GM23248 (cell line): ENCODE measurements at places on chromosomes 2 and 18. TPM values are rescaled to one million over a fixed set of nuclear protein-coding genes. Genes with fewer than 3 reads are reported as not detected.

DNA sequence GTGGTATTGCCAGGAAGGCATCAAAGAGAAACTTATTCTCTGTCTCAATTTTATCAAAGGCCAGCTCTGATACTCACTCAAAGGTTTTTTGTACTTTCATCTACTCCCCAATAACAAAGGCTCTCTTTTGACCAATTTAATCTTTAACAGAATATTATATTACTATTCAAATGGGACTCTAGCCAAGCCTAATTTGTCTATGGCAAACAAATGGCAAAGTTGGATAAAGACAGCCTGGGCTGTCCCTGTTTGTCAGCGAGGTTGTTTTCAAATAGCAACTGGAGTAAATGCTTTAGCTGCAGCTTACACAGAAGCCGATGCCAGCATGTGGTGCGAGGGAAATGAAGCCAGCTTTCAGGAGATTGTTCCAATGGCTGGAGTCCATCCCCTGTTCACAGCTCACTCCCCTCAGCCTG is 80.1 kb upstream of the CTNNA2 start:
- DNase-seq: no peak

Gene INO80B
- 3.8 and 4.9 TPM in 2 replicates for polyA plus RNA-seq

Gene SCN9A
- 6.1 and 7.2 TPM in 2 replicates for polyA plus RNA-seq

Gene GREB1
- 0.05 TPM in 1 of 2 replicates, not detected in the other for polyA plus RNA-seq

DNA sequence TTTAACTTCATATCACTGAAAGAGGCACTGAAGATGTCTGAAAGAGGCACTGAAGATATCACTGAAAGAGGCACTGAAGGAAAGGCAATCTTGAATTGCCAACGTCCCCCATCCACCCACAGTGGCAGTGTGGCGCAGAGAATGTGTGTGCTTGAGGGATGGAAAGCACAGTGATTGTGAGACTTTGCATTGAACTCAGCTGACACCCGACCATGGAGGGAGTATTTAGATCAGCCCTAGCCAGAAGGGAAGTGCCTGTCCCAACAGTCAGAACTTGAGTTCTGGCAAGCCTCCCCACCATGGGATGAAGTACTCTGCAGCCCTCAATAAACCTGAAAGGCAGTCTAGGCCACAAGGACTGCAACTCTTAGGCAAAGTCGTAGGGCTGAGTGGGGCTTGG is 33.8 kb downstream of the MAP4K3 start:
- DNase-seq: no peak

Gene BUB1
- polyA plus RNA-seq: 13.0 and 14.0 TPM in 2 replicates

DNA sequence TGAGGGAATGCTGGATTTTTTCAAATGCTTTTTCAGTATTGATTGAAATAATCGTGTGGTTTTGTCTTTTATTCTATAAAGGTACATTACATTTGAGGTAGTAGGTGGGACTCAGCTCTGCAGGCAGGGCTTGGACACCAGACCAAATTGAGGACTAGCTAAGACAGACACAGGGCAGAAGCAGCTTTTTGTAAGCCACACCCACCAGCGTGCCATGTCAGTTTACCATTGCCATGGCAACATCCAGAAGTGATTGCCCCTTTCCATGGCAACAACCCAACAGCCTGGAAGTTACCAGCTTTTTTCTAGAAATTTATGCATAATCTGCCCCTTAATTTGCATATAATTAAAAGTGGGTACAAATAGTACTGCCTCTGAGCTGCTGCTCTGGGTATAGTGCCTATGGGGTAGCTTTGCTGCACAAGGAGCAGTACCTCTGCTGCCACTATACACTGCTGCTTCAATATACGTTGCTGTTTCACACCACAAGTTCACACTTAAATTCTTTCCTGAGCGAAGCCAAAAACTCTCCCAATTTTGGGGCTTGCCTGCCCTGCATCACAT is 23.6 kb upstream of the VWA3B start:
- no peak for DNase-seq

Gene CYP27A1
- 2.9 and 3.7 TPM in 2 replicates for polyA plus RNA-seq

DNA sequence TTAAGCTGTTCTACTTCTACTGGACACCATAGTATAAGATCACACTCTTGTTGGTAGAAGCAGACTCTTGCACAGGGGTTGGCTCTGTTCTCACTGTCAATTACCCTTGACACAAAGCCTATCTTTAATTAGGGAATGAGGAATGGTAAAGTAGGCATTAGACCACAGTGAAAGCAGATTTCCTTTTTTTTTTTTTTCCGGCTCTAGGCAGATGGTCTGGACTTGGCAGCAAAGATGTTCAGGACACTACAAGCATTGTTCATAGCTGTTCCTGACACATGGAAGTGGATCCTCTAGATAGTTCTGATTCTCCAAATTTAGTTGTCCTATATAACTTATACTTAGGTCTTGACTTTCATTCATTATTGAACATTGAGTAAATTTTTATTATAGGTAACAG is 672.2 kb upstream of the CELF4 start:
- no peak for DNase-seq

DNA sequence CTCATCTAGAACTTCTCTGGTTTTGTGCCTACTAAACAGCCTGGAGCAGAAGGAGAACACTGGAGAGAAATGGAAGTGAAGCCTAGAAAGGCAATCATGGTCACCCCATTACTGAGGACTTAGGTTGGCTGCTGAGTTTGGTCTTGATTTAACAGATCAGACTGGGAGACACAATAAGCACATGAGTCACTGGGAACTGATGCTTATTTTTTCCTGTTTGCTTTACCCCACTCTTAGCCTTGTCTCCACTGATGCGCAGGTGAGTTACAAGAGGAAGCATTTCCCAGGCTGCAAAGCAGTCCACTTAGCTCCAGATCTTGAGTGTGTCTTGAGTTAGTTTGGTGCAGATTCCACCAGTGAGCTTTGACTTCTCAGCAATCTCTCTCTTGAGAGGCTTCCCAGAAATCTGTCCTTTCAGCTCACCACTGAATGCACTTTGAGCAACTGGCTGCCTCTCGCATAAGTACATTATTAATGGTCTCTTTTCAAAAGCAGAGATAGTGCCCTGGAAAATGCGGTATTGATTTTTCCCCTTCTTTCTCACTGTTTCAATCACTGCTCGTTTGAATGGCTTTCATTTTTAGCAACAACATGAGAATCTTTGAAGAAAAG is 390.2 kb upstream of the SETBP1 start:
- no peak for DNase-seq

Gene TDRD15
- polyA plus RNA-seq: not detected in 2 replicates

DNA sequence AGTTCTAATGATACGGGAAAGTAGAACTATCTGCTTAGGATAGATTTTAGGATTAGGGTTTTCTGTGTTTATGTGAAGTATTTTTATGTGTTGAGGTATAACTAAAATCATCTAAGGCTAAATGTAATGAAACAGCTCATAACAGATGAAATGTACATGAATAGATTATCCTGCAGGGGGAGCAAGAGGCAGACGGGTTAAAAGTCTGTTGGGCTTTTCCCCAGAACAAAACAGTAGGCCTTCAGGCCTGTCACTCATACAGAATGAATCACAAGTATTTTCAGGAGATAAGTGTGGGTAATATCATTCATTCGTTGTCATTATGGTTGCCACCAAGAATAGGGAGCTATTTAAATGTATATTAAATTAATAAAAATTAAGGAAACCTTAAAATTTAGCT is 107.9 kb upstream of the IL1R2 start:
- peak; percentile 78 for DNase-seq

Gene CCDC74B
- polyA plus RNA-seq: 8.0 and 10.8 TPM in 2 replicates
